ENCODE measurements at places on chromosomes 12 and 14.

GRCh38 chr12:43288671-43289425 is 263.2 kb downstream of the ADAMTS20 start:
- no peak for DNase-seq

DNA sequence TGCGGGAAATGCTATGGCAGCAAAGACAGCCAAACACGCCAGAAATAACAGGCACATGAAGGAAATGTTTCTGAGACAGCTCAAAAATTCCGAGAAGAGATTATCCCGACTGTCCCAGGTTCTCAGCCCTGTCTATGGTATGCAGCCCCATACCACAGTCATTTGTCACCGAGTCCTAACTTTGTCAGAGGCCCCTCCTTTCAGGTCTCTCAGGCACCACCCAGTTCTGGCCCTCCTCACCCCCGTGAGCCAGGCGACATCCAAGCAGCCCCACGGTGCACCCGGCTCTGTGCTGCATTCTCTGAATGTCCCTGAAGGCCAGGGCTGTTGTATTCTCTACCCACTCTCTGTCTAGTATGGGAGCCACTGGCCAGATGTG is 24.0 kb downstream of the SSH1 start:
- no peak for DNase-seq

- no peak for DNase-seq
Observed at GRCh38 chr12:93098077-93098476, 169.0 kb upstream of the EEA1 start.

GRCh38 chr14:26933431-26933830 is 335.6 kb upstream of the NOVA1 start:
- DNase-seq, result no peak

- DNase-seq, result no peak
Observed at GRCh38 chr12:57777367-57777766, 5.0 kb downstream of the EEF1AKMT3 start.

DNA sequence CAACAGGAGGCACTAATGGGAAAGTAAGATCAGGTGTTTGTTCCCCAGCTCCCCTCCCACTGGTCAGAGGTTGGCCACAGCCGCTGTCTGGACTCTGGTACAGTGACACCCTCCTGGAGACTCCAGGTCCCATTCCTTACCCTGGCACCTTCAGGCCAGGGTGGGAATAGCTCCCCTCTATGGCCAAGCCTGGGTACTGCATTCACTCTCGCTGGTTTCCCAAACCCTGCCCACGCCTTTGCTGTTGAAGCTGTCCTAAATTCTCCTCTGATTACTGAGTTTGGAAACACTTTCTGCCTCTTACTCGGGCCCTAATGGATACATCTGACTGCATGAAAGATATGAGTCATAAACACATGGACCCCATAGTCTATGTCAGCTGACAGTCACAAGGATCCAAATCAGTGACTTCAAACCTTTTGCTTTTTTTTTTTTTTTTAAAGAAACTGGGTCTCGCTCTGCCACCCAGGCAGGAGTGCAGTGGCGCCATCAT is 17.9 kb downstream of the HRK start:
- DNase-seq, result no peak

- no peak for DNase-seq
Observed at GRCh38 chr14:104149617-104150135, 11.3 kb downstream of the KIF26A start.

DNA sequence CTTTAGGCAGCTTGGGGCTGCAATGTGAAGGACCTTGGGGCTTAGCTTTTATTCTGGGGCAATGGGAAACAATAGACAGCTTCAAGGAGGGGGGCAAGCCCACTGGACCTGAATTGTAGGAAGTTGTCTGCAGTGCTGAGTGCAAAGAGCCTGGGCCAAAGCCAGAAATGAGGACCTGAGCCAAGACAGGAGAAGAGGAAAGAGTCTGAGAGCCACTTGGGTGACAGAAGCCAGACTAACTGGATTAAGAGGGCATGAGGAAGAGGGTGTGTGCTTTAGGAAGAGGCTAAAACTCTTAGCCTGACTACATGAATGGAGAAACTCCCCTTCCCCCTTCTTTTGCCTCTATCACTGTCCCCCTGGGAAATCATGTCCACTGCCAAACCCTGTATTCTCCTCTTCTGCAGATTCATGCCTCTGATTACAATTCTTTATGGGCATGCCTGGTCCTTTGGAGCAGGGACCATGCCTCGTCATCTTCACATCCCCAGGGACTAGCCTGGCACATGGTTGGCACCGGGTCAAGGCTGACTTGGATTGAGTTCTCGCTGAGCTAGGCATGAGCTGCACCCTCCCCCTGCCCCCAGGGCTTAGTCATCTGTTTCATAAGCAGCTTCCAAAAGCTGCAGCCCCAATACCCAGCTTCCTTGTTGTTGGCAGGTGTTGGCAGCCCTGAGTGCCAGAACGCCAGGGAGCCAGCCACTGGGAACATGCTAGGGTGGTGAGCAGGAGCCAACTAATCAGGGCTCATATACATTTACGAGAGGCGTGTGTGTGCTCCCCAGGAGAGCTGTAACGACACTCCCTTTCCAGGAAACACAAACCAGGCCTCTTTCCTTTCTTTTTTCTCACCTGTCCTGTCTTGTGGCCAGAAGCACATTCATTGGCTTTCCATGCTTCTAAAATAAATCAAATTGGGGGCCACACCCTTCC is 27.7 kb upstream of the JDP2 start:
- DNase-seq, result peak; percentile 94

DNA sequence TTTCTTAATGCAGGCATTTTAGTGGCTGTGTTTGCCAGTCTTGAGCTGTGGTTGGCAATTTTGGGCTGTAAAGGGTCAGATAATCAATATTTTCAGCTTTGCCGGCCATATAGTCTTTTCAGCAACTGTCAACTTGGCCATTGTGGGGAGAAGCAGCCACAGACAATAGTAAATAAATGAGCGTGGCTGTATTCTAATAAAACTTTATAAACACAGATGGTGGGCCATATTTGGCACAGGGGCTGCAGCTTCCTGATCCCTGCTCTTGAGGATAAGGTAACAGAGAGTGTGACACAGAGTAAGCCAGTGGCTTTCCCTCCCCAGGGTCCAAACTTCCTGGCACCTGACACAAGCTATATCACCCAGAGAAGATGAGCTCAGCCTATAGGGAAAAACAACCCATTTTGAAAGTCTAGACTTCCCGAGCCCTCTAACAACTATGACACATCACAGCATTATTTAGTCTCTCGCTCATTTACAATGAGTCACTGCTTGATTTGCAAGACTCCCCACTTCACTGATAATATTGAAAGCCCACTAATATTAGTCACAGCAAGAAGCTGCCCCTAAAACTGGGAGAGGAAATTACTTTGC is 163.1 kb upstream of the TMPO start:
- no peak for DNase-seq

GRCh38 chr12:40137252-40137651 is 31.4 kb upstream of the SLC2A13 start:
- DNase-seq, result no peak

DNA sequence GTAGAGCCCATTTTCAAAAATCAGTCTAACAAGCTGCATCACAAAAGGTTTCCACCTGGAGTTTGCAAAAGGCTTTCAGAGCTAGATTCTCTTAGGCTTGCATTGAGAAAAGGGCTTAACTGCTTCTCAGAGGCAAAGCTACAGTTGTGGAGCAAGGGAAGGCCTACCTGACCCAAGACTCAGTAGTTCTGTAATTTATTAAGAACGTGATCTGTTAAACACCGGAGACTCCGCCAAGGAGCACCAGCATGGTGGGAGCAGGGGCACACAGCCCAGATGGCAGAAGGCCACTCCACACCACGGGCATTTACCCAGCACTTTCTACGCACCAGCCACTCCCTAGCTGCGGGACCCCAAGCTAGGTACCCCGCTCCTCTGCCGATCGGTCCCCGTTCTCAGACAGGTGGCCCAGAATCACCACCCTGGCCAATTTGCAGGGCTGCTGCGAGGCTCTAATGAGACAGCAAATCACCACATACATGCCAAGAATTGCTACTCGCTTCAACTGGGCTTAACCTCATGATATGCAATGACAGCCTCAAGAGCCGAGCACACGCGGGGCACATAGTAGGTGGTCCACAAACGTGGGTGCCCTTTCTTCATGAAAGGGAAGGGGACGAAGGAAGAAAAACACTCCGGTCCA is 1.5 kb downstream of the ITPK1 start:
- no peak for DNase-seq

DNA sequence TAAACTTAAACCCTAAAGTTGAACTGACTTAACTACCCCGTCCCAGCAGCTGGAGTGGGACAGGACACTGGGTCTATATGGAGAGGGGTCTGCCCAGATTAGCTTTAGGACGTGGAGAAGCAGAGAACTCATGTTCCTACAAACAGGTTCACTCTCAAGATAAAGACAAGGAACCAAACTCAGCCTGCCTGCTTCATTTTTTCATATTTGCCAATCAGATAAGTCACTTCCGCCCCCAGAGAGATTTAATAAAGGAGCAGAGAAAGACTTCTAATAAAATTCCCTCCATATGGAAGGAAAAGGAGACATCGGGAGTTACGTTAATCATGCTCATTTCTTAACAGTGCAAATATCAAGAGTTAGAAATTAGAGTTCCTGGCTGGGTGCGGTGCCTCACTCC is 42.2 kb upstream of the TCL1A start:
- no peak for DNase-seq

GRCh38 chr14:95531473-95531872 is 3.4 kb upstream of the GLRX5 start:
- DNase-seq, result no peak

DNA sequence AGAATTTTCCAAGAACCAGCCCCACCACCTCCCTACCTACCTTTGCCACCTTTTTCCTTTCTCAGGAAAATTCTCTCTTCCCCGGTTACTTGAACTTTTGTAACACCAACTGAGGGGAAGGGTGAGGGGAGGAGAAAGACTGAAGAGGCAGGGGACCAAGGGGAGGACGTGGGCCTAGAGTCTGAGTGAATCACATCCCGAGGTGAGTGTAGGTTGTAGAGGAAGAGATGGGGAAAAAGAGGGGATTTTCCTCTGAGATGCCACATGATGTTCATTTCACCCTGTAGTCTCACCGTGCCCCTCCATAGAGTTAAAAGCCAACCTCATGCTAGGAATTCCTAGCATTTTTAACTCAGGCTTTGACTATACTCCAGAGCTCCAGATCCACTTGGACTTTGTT is 311.8 kb downstream of the RPAP3 start:
- no peak for DNase-seq

GRCh38 chr14:91152499-91152898 is 38.6 kb downstream of the DGLUCY start:
- DNase-seq, result no peak

DNA sequence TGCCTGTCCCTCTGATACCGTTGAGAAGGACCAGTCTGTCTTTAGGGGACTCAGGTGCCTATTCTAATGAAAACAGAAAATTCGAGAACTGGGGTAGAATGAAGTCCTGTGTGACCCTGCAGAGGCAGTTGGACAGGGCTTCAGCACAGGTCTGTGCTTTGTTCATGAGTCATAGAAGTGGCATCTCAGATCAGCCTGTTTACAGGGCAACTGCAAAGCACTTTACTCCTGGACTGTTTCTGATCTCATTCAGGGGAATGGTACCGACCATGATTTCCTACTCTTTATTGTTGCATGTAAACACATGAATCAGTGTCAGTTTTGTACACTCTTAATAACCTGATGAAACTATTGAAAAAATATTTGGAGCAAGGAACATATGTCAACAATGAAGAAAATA is 1517.0 kb downstream of the AACS start:
- no peak for DNase-seq

- DNase-seq, result no peak
Observed at GRCh38 chr12:12720052-12720451, 2.9 kb downstream of the CDKN1B start.

DNA sequence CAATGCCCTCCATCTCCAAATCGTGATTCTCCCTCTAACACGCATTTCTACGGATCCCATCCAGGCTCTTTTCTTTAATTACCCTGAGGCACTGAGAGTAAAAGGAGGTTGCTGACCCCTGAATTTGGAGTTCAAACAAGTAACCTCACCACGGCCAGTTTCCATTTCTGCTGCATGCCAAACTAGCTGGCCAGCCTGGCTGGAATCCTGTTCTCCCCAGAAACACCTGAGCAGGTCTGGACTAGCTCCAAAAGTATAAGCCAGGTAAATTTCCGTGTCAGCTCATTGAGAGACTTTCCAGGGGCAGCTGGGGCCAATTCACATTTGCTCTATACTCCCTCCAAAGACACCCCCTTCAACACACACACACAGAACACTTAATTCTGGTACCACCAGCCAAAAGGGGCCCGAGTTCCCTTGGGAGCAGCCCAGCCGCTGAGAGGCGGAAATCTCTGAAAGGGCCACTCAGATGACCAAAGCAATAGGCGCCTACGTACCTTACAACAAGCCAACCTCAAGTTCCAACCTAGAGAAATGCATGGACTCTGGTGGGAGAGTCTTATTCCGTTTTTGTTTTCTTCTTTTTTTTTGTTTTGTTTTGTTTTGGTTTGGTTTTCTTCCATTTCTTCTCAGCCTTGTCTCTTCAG is 131.4 kb downstream of the NDUFA12 start:
- DNase-seq, result no peak

- no peak for DNase-seq
Observed at GRCh38 chr12:46378530-46378929, 6.0 kb upstream of the SLC38A2 start.

GRCh38 chr14:49692811-49693734 is at the start of gene KLHDC1:
Gene KLHDC1, plus strand, starts transcription at chr14:49693120. Its CDS starts 75 bp downstream, at chr14:49693195.
- peak; percentile 93 for DNase-seq

GRCh38 chr12:132012919-132013568 is 63.3 kb downstream of the EP400 start:
- no peak for DNase-seq

GRCh38 chr12:122527478-122527944 is 462 bp downstream of the KNTC1 start:
- DNase-seq, result no peak

- DNase-seq, result peak; percentile 53
Observed at GRCh38 chr14:100304825-100305323, 1.4 kb downstream of the SLC25A29 start.

GRCh38 chr12:75888874-75889613 is 142.5 kb downstream of the PHLDA1 start:
- peak; percentile 51 for DNase-seq

Measured in dorsolateral prefrontal cortex (tissue), 122 donors.